ENCODE measurements at places on chromosomes 11 and 22. TPM values are rescaled to one million over a fixed set of nuclear protein-coding genes. Genes with fewer than 3 reads are reported as not detected.

CRYBA4 gene
- not detected for polyA plus RNA-seq

BIRC2 gene
- polyA plus RNA-seq, result 30.2 TPM

- no peak for DNase-seq
Observed at GRCh38 chr11:61694946-61695706, 14.9 kb downstream of the DAGLA start.

GRCh38 chr22:25139062-25139461 lies 60.6 kb upstream of the CRYBB3 start:
- DNase-seq, result no peak

DNA sequence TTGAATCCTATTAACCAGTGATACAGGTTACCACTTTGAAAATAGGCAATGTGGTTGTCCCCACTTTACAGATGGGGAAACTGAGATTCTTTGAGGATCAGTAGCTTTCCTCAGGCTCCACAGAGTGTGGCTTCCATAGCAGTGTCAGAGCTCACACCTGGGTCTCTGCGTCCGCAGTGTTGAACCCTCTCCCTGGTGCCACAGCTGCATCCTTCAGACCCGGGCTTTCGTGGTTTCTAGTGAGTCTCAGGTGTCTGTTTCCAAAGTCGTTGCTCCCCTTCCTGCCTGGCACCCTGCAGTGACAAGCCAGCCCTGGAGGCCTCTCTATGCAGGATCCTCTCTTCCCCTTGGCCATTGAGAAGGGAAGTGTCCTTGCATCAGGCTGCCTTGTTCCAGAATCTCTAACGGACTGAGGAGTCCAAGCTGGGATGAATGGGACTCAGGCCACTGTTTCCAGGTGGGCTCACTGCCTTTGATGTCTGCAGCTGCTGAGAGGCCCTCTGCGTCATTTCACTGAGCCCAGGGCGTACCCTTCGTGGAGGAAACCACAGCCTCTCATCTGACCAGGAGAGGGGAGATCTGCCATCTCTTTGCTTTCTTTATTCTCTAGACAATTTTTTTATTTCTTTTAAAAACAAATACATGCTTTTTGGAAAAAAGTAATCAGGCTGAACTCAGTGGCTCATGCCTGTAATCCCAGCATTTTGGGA lies 48.4 kb upstream of the MICAL2 start:
- no peak for DNase-seq

KDM2A gene
- 21.8 TPM for polyA plus RNA-seq

DNA sequence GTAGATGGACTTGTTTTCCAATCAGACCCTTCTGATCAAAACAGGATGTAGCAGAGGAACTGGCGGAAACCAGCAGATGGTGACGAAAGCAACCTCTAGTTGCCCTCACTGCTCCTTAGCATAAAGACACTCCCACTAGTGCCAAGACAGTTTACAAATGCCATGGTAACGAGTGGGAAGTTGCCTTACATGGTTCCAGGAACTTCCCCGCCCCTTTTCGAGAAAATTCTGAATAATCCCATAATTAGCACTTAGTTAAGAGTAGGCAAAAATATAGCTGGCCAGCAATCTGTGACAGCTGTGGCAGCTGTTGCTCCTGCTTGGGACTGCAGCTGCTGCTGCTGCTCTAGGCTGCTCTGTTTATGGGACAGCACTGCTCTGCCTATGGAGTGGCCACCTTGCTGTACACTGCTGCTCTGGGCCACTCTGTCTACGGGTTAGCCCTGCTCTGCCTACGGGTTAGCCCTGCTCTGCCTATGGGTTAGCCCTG lies 33.4 kb upstream of the SORL1 start:
- no peak for DNase-seq

All from GM12878 (cell line).